ENCODE measurements at places on chromosomes 1 and 21. TPM values are rescaled to one million over a fixed set of nuclear protein-coding genes. Genes with fewer than 3 reads are reported as not detected.

The TFAP2E gene
- not detected for total RNA-seq

DNA sequence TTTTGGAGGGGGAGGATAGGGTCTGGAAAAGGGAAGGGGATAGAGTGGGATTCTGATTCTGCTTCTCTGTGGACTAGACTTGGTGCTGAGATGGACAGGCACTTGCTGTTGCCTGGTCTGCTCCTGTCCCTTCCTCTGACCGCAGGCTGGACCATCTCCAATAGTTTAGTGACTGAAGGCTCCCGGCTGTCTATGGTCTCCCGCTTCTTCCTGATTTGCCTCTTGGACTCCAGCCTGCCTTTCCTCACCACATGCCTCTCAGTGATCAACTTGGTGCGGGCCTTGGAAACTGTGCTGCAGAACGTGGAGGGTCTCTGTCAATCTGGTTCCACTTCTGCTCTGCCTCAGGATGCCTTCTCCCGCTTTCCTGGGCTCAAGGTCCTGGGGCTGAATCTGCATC, 6.3 kb upstream of the ZSCAN20 start:
- no peak for DNase-seq

- no peak for DNase-seq
Observed at GRCh38 chr21:31665397-31665796, 5.9 kb downstream of the SOD1 start.

DNA sequence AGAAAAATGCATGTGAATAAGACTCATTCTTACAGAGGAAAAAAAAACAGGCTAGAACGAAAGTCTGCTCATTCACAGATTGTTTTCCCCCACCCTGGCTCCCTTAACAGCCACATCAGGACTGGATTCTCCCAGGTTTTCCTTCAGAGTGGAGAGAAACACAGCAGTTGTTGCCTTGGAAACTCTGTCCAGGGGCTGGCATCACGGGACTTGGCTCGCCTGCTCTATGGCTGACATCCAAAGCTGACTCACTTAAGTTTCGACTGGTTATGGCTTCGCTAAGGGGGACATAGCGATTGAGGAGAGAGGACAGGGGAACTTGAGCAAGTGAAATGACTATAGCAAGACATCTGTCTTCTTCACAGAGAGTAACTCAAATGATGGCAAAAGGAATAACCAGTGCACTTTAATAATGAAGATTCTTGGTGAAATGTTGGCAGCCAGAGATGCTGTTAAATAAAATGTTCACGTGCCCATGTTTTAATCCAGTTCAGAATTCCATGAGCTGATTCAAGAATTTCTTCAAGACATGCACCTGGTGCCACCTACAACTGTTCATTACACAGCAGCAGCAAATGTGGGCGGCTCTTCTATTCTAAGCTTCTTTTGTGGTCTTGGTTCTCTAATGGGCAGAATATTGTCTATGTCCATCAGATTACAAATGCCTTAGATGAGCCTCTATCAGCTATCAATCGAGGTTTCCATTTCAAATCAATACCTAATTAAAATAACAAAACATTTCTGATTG, 21.8 kb downstream of the MIS18A start:
- DNase-seq = peak; percentile 89

- no peak for DNase-seq
Observed at GRCh38 chr1:20325844-20326420, 35.3 kb downstream of the VWA5B1 start.

The INAVA gene
- total RNA-seq = 48.7 TPM

- peak; percentile 71 for DNase-seq
Observed at GRCh38 chr1:29793101-29793546, 556.8 kb downstream of the PTPRU start.

GRCh38 chr1:10295481-10296085, 85.2 kb downstream of the KIF1B start:
- no peak for DNase-seq

The CAMK1G gene
- not detected for total RNA-seq

The HCRTR1 gene
- not detected for total RNA-seq

GRCh38 chr21:44785620-44786335, 15.8 kb downstream of the UBE2G2 start:
- DNase-seq = no peak

- DNase-seq = no peak
Observed at GRCh38 chr1:183676586-183677189, 23.6 kb upstream of the APOBEC4 start.

GRCh38 chr1:230648114-230648513, 5.8 kb downstream of the COG2 start:
- no peak for DNase-seq

DNA sequence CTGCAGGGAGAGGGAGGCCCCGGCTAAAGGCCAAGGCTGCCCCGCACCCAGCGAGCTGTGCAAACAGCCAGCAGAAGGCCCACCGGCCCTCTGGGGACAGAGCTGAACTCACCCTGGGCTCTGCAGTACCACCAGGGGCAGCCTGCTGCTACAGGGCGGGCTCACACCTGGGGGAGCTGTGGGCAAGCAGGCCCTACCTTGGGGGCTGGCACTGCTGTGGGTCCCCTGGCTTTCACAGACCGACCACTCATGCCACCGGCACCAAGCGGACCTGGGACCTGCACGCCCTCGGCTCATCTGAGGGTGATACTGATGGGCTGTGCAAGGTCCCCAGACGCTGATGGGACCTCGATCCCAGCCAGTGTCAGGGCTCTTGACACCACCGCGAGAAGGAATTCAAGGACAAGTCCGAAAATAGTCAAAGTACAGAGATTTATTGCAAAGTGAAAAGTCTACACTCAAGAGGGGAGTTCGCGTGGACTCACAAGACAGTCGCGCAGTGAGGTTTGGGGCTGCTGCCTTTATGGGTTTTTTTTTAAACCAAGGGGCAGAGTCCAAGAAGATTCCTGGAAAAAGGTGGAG, 61.0 kb upstream of the ADARB1 start:
- DNase-seq = no peak

DNA sequence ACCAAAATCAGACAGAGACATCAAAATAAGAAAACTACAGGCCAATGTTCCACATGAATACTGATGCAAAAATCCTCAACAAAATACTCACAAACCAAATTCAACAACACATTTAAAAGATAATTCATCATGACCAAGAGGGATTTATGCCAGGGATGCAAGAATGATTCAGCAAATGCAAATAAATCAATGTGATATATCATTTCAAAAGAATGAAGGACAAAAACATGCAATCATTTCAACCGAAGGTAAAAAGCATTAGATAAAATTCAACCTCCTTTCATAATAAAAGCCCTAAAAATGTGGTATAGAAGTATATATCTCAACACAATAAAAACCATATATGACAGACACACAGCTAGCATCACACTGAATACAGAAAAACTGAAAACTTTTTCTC, 81.5 kb upstream of the LYPLAL1 start:
- peak; percentile 7 for DNase-seq

The RPTN gene
- total RNA-seq = not detected

The MYCL gene
- 1.0 TPM for total RNA-seq

The SHE gene
- total RNA-seq = not detected

DNA sequence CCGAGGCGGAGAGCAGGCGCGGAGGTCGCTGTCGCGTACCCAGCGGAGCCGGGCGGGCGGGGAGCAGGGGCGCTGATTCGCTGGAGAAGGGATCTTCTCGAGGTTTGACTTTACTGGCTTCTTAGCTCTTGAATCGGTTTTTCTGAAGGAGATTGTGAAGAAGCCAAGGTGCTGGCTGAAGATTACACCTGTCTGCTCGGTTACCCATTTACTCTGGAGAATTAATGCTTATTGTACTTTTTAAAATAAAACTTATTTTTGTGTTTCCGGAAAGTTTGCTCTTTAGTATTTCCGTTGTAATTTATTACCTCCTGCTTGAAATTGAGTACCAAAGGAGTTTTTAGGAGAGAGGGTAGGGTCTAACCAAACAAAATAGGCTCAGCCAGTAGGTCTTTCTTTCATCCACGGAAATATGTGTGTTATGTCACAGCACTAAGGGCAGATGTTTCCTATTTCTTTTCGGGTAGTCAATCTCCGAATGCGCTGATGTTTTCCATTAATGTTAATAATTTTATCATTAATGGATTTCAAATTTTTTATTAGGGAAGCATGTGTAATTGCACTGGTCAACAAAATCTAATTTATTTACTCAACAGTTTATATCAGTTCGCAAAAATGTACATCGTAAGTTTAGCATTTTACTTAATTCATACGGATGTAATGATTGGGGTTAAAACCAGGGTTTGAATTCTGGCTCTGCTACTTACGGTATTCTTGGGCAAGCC, 510 bp upstream of the GNG5 start:
- DNase-seq = no peak

DNA sequence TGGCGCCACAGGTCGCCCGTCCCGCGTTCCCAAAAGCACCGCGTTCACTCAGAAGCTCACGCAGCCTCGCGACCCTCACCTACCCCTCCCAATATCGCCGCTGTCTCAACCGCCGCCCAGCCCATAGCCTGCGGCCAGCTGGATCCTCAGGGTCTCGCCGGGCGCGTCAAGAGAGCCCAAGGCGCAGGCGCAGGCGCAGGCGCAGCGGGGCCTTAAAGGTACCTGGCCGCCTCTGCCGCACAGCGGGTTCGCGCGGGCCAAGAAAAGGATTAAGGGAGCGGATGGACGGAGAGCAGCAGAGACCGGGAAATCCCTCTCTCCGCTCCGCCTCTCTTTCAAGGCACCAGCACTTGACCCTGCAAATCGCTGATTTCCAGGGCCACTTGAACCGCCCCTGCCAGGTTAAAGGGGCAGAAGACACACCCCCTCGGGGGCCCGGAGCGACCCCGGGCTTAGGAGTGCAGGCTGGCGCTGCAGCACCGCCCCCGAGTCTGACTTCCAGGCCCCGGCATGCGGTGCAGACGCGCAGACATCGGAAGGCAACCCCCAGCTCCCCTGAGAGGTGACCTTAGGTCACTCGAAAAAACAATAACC, at the start of gene NBPF20:
NBPF20 (minus strand) TSS at position 168 of the 594 bp plus-strand sequence. CDS start 20,331 bp downstream, outside the sequence.
- peak; percentile 79 for DNase-seq

The OR2L8 gene
- not detected for total RNA-seq

DNA sequence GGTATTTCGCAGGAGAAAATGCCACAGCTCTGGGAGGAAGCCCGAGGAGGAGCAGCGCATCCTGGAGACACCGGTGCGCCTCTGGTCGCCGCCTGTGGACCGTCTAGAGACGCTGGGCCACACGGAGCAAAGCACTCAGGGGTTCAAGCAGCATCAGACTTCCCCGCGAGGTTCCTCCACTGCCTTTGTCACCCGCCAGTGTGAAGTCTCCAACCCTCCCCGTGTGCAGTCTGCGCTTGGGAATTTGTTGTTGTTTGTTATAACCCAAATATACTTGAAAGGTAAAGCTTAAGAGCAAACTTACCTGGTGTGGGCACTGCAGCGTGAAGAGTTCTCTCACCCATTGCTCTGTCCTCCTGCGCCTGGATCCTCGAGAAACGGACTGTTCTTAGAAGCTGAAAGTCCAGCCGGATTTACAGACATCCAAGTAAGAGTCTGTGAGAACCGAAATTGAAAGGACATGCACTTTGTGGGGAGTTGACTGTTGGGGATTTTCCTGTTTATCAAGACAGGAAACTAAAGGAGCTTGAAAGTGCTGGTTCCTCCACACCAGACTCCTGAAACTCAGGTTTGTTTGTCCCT, at the start of gene GBP4:
GBP4 (minus strand) TSS at position 452 of the 582 bp plus-strand sequence; CDS start at position 344, 108 bp downstream.
- no peak for DNase-seq

DNA sequence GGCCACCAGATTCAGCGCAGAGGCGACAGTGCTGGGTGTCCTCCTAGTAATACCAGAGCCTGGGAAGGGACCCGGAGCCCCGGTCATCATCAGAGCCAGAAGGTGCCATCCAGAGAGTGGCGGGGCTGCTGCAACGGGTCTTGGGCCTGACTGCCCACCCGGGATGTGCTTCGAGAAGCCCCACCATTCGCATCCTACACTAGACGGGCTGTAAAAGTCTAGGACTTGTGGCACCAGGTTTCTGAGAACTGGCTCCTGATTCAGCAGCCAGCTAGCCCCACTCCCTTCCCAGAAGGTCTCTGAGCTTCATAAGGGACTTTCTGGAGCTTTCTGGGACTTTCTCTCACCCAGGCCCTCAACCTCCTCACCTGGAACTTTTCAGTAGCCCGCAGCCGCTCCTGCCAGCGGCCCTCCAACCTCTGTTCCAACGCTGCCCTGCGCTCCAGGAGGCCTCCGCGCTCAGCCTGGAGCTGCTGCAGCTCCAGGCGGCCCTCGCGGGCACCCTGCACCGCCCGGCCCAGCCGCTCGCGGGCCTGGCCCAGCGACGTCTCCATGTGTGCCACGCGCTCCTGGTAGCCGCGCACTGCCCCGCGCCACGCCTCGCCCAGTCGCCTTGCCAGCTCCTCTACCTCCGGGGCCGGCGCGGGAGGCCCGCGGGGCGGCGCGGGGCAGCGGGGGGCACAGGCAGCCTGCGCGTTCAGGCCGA, 940 bp downstream of the NES start:
- no peak for DNase-seq

- DNase-seq = no peak
Observed at GRCh38 chr1:181675918-181676190, 192.5 kb downstream of the CACNA1E start.

- DNase-seq = no peak
Observed at GRCh38 chr1:64403331-64403730, 66.6 kb upstream of the CACHD1 start.

The PCNX2 gene
- 4.4 TPM for total RNA-seq

DNA sequence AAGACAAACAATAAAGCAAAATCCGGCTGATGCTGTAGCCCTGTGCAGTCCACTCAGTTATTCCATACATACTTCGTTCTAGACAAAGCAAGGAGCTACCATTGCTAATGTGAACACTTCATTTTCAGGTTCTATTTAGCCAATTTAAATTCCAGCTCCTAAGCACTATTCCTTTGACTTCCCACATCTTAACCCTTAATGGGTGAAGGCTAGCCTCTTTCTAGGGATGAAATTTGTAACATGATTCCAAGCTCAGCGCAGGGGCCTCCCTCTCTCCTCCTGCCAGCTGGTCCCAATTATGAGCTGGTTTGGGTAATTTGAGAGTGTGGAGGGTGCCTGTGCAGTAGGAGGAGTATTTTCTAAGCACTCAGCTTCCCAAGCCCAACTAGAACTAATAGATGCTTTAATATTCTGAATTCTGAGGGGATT, 53.9 kb upstream of the PTGFRN start:
- DNase-seq = no peak

DNA sequence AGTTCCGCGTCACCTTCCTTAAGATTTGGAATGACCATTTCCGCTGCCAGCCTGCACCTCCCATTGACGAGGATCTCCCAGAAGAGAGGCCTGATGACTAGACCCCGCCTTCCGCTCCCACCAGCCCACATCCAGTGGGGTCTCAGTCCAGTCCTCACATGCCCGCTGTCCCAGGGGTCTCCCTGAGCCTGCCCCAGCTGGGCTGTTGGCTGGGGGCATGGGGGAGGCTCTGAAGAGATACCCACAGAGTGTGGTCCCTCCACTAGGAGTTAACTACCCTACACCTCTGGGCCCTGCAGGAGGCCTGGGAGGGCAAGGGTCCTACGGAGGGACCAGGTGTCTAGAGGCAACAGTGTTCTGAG, 9.8 kb downstream of the MYBPH start:
- no peak for DNase-seq

- DNase-seq = no peak
Observed at GRCh38 chr1:234624724-234625117, 14.7 kb upstream of the IRF2BP2 start.

All from Caki2 (cell line).